Neural progenitor cell (in vitro differentiated cells): ENCODE measurements at places on chromosomes 7 and 10. TPM values are rescaled to one million over a fixed set of nuclear protein-coding genes. Genes with fewer than 3 reads are reported as not detected.

DNA sequence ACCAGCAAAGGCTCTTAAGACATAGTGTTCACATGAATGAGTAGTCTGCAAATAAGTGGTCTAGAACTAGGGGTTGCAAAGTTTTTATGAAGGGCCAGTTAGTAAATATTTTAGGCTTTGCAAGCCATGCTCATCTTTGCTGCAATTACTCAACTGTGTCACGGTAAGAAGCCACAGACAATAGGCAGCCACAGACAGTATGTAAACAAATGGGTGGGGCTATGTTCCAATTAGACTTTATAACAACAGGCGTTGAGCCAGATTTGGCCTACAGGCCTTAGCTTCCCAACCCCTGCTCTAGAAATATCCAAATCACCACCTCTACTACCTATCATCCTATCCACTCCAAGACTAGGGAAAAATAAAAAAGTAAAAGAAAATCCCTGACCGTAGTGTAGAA, 9.2 kb downstream of the IKZF5 start:
- H3K36me3 ChIP-seq, result no peaks in the 10 kb centered on the region
- no peak overlapping the region for H3K4me3 ChIP-seq
- DNase-seq, result no peak

GRCh38 chr10:70475661-70476060, 2.9 kb upstream of the PALD1 start:
- peaks cover 38% of the 10 kb centered on the region for H3K27me3 ChIP-seq
- H3K4me3 ChIP-seq, result no peak overlapping the region
- H3K36me3 ChIP-seq, result no peaks in the 10 kb centered on the region
- H3K4me1 ChIP-seq, result peaks cover 11% of the 10 kb centered on the region
- DNase-seq, result no peak
- H3K27ac ChIP-seq, result no peak overlapping the region

DNA sequence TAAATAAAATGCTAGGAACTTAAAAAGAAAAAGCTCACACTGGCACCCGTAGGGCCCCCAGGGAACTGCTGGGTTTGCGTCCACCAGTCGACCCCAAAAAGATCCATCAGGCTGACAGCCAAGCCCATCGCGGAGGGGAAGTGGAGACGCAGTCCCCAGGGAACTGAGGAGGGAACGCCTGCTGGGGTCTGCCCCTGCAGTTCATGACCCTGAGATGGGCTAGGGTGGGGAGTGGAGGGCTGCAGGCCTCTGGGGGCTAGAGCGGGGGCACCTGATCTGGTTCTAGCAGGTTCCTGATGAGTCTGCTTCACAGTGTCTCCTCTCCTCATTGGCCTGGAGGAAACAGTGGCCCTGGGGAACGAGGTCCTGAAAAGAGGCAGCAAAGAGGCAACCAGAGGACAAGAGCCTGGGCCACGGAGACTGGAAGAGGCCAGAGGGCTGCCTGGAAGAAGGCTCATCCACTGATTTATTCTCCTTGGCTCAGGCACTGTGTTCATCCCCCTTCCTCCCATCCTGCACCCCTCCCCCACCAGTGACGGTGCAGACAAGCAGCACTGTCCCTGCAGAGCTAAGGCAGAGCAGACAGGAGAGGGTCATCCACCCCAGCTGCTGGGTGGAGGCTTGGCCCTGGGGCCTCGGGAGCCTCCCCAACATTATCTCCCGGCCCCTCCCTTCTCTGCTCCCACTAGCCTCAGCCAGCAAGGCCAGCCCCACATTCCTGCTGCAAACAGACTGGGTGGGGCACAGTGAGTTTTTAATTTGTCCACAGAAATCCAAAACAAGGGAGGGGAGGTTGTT, 24.7 kb upstream of the HSPA12A start:
- H3K27me3 ChIP-seq, result no peaks in the 10 kb centered on the region
- no peak overlapping the region for H3K4me3 ChIP-seq

GRB10 gene
- 33.9 and 53.9 TPM in 2 replicates for total RNA-seq

- H3K36me3 ChIP-seq, result no peaks in the 10 kb centered on the region
- H3K27ac ChIP-seq, result no peak overlapping the region
- no peaks in the 10 kb centered on the region for H3K27me3 ChIP-seq
- DNase-seq, result no peak
Measured at GRCh38 chr7:17038783-17039170, 157.0 kb upstream of the AGR3 start.
